ENCODE measurements at places on chromosomes 1 and 21. TPM values are rescaled to one million over a fixed set of nuclear protein-coding genes. Genes with fewer than 3 reads are reported as not detected.

DNA sequence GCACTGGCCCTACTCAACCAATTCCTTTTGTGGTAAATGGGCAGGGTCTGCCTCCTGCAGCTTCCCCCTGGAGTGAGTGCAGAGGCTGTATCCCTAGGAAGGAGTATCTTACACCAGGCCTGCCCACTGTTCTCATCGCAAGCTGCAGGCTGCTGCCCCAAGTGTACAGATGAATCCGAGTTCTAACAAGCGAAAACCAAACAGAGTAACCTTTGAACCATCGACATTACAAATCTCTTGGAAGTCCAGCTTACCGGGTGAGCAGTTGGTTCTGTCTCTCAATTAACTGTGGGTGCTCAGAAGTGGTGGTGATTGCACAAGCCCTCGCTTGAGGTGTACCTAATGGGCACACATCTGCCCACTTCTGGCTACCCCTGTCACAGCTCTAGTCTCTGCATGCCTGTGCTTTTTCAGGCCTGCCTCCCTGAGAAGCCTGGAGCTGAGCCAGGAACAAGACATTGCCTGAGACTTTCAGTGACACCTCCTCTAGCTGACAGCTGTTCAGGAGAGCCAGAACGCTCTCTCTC, 22.7 kb downstream of the INAVA start:
- no peaks in the 10 kb centered on the region for H3K4me1 ChIP-seq
- H3K4me3 ChIP-seq, result no peak overlapping the region
- H3K27ac ChIP-seq, result no peak overlapping the region

DNA sequence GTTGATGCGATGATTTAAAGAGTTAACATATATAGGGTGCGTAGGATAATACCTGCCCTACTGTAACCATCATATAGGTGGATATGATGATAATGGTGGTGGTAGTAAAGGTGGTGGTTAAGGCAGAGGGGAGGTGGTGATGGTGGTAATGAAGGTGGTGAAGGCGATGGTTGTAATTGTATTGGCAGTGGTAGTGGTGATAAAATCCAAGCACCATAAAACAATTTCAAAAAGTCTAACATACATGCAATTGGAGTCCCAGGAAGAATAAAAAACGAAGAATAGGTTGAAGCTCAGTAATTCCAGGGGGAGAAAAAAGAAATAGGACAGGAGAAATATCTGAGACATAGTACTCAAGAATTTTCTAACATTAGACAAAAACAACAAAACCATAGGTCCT, 27.3 kb upstream of the RAB4A start:
- no peaks in the 10 kb centered on the region for H3K27me3 ChIP-seq
- DNase-seq, result no peak
- peaks cover under 1% of the 10 kb centered on the region for H3K4me1 ChIP-seq
- no peak overlapping the region for H3K4me3 ChIP-seq
- H3K27ac ChIP-seq, result no peak overlapping the region
- no peaks in the 10 kb centered on the region for H3K36me3 ChIP-seq

GRCh38 chr21:16055014-16055413, 325.2 kb downstream of the USP25 start:
- no peak for DNase-seq
- H3K4me3 ChIP-seq, result no peak overlapping the region
- H3K36me3 ChIP-seq, result no peaks in the 10 kb centered on the region
- no peaks in the 10 kb centered on the region for H3K27me3 ChIP-seq

- DNase-seq, result no peak
- no peak overlapping the region for H3K27ac ChIP-seq
- H3K27me3 ChIP-seq, result no peaks in the 10 kb centered on the region
Observed at GRCh38 chr1:29732453-29732852, 496.1 kb downstream of the PTPRU start.

DNA sequence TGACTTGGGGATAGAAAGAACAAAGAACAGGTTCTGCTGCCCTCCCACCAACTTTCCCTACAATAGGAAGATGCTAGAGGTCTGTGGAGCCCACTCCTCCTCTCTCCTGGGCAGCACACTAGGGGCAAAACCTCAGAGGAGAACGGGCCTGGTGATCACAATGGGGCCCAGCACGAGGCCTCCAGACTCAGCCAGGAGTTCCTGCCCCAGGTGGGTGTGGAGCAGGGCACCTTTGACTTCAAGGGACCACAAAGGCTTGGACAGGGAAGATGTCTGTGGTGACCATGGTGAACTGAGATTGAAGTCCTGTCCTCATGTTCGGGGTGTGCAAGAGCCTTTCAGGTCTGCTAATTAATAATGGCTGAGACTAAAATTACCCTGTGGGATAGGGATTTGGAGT, 88.8 kb downstream of the LAMC2 start:
- H3K4me1 ChIP-seq, result no peaks in the 10 kb centered on the region
- H3K4me3 ChIP-seq, result no peak overlapping the region
- no peak for DNase-seq
- H3K27ac ChIP-seq, result no peak overlapping the region

GRCh38 chr1:227805606-227806197, 9.8 kb upstream of the PRSS38 start:
- no peaks in the 10 kb centered on the region for H3K36me3 ChIP-seq
- no peak overlapping the region for H3K4me3 ChIP-seq
- no peaks in the 10 kb centered on the region for H3K27me3 ChIP-seq
- H3K27ac ChIP-seq, result no peak overlapping the region

- no peak overlapping the region for H3K27ac ChIP-seq
- H3K4me1 ChIP-seq, result no peaks in the 10 kb centered on the region
- H3K36me3 ChIP-seq, result no peaks in the 10 kb centered on the region
- H3K4me3 ChIP-seq, result no peak overlapping the region
- no peaks in the 10 kb centered on the region for H3K27me3 ChIP-seq
Observed at GRCh38 chr1:202101184-202101583, 21.5 kb upstream of the GPR37L1 start.

GRCh38 chr1:227006226-227006796, 66.2 kb downstream of the COQ8A start:
- no peaks in the 10 kb centered on the region for H3K36me3 ChIP-seq
- no peak for DNase-seq
- no peak overlapping the region for H3K27ac ChIP-seq
- no peak overlapping the region for H3K4me3 ChIP-seq
- H3K27me3 ChIP-seq, result no peaks in the 10 kb centered on the region
- no peaks in the 10 kb centered on the region for H3K4me1 ChIP-seq

- no peak for DNase-seq
- H3K4me1 ChIP-seq, result no peaks in the 10 kb centered on the region
- H3K4me3 ChIP-seq, result no peak overlapping the region
- H3K36me3 ChIP-seq, result no peaks in the 10 kb centered on the region
- no peak overlapping the region for H3K27ac ChIP-seq
Observed at GRCh38 chr1:37403166-37403565, 71.2 kb upstream of the ZC3H12A start.

GRCh38 chr1:198597690-198598430, 41.0 kb upstream of the PTPRC start:
- peaks cover 63% of the 10 kb centered on the region for H3K4me1 ChIP-seq
- no peaks in the 10 kb centered on the region for H3K27me3 ChIP-seq
- H3K27ac ChIP-seq, result peak overlapping the region; percentile 13

GRCh38 chr1:186828611-186829454, at the start of gene PLA2G4A:
Gene PLA2G4A (plus strand): TSS chr1:186828949. CDS start chr1:186854355, 25,406 bp downstream.
- no peaks in the 10 kb centered on the region for H3K4me1 ChIP-seq
- no peak for DNase-seq
- H3K36me3 ChIP-seq, result no peaks in the 10 kb centered on the region
- H3K4me3 ChIP-seq, result peak within 1 kb of the TSS; percentile 64

DNA sequence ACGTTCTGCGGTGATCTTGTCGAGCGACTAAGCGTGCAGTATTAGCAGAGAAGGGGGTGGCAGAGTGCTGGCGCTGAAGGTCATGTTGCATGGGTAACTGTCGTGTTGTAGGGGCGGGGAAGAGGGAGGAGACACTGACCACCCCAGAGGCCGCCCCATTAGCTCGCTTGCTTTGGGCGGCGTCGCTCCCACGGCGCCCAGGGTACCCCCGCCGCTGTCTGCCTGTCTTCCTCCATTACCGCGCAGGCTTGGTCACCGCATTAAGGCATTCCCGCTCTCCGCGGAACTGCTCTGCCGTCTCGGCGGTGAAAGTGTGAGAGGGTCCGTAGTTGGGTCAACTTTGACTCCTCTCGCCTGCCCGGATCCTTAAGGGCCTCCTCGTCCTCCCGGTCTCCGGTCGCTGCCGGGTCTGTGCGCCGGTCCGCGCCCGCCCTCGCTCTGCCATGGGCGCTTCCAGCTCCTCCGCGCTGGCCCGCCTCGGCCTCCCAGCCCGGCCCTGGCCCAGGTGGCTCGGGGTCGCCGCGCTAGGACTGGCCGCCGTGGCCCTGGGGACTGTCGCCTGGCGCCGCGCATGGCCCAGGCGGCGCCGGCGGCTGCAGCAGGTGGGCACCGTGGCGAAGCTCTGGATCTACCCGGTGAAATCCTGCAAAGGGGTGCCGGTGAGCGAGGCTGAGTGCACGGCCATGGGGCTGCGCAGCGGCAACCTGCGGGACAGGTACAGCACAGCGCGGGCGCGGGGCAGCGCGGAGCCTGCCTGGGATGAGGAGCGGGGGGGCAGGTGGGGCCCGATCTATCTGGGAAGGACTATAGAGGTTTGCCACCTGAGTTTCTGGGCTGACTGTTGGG, at the start of gene MTARC2:
TSS of gene MTARC2 (plus strand) at position 234 of the 846 bp plus-strand sequence. CDS start at position 444, 210 bp downstream.
- no peak for DNase-seq
- H3K27ac ChIP-seq, result no peak within 1 kb of the TSS
- peaks cover 4% of the 10 kb centered on the region for H3K4me1 ChIP-seq
- peaks cover 14% of the 10 kb centered on the region for H3K27me3 ChIP-seq

DNA sequence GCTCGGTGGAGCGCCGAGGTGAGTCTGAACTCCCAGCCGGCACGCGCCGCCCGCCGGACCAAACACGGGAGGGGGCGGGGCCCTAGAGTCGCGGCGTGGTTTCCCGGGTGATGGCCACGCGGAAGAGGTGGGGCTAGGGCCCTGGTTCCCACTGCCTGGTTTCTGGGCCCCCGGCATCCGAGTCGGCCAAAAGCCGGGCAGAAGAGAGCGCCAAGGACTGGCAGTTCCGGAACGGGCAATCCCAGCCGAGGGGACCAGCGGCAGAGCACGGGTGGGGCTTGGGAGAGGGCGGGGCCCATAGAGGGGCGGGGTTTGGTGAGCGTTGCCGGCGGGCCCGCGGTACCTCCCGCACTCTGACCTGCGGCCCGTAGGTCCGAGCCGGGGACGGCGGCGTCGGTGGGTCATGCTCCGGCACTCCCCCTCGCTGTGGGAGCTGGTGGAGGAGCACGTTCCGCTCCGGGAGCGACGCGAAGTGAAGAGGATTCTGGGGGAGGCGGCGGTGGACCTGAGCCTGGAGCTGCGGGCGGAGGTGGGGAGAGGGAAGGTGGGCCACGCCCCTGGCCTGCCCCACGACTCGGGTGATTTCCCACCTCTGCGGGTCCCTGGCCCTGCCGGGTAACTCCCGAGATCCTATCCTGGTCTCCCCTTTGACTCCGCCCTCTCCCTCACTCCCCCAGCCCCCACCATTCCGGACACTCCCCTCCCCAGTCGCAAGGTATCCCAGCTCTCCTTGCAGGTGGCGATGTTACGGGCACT, at the start of gene CCDC24:
TSS of gene CCDC24 (plus strand) at position 124 of the 756 bp plus-strand sequence. CDS start at position 404, 280 bp downstream.
- peak; percentile 68 for DNase-seq
- H3K4me1 ChIP-seq, result peaks cover 8% of the 10 kb centered on the region
- H3K36me3 ChIP-seq, result no peaks in the 10 kb centered on the region
- peak within 1 kb of the TSS; percentile 51 for H3K27ac ChIP-seq
- H3K4me3 ChIP-seq, result peak within 1 kb of the TSS; percentile 60

- no peak overlapping the region for H3K4me3 ChIP-seq
- no peaks in the 10 kb centered on the region for H3K27me3 ChIP-seq
- DNase-seq, result no peak
- H3K36me3 ChIP-seq, result no peaks in the 10 kb centered on the region
Observed at GRCh38 chr1:201463071-201463552, 5.9 kb downstream of the PHLDA3 start.

- H3K4me1 ChIP-seq, result no peaks in the 10 kb centered on the region
- no peak for DNase-seq
Observed at GRCh38 chr1:170241266-170241851, 95.6 kb downstream of the NTMT2 start.

Gene ACOT7
- polyA plus RNA-seq, result 10.0 TPM

Gene SPRR5
- not detected for polyA plus RNA-seq

Gene ANKRD34A
- 0.97 TPM for polyA plus RNA-seq

Gene TTC39A
- polyA plus RNA-seq, result not detected

Gene WDR64
- 0.48 TPM for polyA plus RNA-seq

Gene DAP3
- 96.7 TPM for polyA plus RNA-seq

Gene MSH4
- polyA plus RNA-seq, result not detected

Measured in CD8-positive, alpha-beta memory T cell (primary cell).